ENCODE measurements at places on chromosomes 16 and 17.

- DNase-seq = no peak
These were observed 6.2 kb upstream of the WFIKKN1 start for GRCh38 chr16:624526-625070.

- DNase-seq = no peak
These were observed 120.8 kb downstream of the MSI2 start for GRCh38 chr17:57377094-57377493.

GRCh38 chr17:9676084-9676483 lies 30.8 kb downstream of the USP43 start:
- DNase-seq = no peak

DNA sequence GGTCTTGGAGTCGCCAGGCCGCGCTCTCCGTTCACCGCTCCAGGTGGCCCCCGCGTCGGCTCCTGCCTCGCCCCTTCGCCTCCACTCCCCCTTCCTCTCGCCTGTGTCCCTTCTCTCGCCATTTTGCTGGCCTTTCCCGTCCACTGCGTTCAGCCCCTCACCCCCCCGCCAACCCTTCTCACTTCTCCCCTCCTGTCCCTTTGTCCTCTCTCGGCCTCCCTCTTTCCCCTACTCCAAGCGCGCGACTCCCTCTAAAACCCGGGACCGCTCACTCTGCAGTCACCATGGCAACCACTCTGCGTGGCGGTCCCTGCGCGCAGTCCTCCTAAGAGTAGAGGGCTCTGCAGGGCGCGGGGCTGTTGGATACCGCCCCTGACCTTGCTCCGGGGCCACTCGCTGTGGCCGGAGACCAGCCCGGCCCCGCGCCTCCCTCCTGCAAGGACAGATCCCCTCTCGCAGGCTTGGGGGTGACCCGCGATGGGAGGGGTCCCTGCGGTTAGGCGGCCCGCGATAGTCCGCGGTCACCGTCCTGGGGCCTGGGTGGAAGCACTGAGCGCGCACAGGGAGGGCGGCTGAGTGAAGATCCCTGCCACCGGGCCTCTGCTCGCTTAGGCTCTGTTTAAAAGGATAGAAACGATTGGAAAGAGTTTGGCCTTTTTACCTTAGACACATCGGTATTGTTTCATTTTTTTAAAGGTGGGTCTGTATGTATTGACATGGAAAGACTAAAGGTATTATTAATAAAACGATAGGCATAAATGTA lies 454 bp downstream of the CCDC40 start:
- peak; percentile 59 for DNase-seq

DNA sequence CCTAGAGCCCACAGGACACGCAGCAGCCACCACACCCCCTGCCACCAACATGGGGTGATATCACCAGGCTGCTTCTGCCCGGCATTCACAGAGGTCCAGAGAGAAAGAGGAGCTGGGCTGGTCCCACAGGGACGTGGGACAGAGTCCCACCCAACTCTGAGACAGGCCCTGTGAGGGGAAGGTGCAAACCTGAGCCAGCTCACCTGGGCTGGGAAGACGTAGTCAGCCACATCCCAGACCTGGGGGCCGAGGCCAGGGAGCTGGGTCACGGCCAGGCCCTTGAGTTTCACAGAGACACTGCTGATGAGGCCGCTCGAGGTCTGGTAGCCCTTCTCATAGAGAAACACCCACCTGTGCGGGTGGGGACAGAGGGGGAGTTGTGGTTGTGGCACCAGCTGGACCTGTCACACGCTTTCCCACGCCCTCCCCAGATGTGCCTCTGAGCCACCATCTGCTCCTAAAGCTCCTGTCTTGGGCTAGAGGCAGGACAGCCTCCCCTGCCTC lies 11.2 kb downstream of the P2RX1 start:
- DNase-seq = no peak

GRCh38 chr17:32777436-32777835 lies 99.5 kb downstream of the MYO1D start:
- DNase-seq = no peak

DNA sequence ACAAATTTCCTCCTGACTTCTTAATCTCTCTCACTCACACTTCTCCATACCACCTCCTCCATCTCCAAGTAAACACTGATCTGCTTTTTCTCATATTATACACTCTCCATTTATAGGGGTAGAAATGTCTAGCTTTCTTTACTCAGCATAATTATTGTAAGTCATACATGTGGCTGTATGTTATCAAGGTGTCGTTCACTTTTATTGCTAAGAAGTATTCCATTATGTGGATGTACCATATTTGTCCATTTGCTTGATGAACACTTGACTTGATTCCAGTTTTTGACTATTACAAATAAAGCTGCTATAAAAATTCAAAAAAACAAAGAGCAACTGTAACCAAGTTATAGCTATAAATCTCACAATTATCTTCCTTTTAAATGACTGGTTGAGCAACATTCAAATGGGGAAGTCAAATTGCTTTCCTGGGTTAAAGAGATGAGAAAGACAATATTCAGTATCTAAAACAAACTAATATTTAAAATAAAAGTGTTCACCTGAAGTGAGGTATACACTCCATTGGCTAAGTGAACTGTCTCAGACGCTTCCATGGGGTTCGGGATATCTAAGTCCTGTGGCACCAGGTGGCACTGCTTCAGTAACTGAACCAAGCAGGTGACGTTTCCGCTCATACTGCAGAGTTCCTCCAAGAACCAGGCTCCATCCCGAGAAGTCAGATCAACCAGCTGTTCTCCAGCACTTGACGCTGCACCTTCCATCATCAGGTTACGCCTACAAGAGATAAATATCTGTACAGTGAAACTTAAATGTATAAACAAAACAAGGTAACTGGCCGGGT lies 32.6 kb upstream of the ARL6IP1 start:
- no peak for DNase-seq

GRCh38 chr16:57925310-57925709 lies 45.6 kb downstream of the CNGB1 start:
- DNase-seq = no peak

GRCh38 chr17:21095735-21096134 lies 31.0 kb upstream of the DHRS7B start:
- no peak for DNase-seq

DNA sequence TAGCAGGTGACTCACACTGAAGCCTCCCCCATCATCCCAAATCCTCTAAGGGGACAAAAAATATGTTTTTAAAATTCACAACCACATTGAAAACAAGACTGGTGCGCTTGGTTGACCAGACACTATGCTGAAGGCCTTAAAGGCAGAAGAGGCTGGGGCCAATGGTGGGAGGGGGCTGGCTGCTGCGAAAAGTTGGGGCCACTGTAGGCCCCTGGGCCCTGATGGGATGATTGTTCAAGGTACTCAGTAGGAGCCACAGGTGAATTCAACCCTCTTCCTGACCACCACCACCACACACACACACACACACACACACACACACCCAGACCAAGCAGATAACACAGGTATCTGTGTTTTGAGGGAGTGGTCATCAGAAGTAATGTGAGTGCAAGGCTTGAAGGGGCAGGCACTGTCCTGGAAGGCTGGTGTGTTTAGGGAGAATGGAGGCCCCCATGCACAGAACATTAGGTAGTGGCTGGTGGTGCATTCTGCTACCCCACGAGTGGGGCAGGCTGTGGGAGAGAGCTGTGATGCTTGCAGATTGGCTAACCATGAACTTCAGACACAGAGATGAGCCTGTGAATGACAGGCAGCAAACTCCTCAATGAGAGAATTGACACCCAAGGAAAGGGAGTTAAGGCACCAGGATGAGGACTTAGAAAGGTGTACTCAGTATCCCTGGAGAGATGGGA lies 55.0 kb downstream of the NT5M start:
- no peak for DNase-seq

DNA sequence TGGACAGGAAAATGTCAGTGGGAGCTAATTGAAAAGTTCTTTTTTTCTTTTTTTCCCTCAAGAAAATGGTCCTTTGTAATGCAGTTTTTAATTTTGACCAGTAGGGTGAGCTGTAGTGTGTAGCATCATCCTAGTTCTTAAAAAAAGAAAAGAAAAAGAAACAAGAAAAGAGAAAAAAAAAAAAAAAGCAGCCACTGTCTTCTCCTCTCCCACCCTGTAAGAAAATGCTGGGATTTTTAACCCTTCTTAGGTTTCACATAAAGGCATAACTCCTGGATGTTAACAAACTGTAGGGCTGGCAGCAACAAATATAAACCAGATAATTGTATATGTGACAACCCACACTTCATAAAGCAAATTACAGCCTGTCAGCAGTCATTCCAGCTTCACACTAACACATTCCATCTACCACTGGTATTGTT lies 78.1 kb downstream of the SKAP1 start:
- no peak for DNase-seq

- no peak for DNase-seq
These were observed 66.0 kb downstream of the SNX20 start for GRCh38 chr16:50614955-50615724.

GRCh38 chr17:31480067-31480466 lies 88.6 kb downstream of the RAB11FIP4 start:
- no peak for DNase-seq

DNA sequence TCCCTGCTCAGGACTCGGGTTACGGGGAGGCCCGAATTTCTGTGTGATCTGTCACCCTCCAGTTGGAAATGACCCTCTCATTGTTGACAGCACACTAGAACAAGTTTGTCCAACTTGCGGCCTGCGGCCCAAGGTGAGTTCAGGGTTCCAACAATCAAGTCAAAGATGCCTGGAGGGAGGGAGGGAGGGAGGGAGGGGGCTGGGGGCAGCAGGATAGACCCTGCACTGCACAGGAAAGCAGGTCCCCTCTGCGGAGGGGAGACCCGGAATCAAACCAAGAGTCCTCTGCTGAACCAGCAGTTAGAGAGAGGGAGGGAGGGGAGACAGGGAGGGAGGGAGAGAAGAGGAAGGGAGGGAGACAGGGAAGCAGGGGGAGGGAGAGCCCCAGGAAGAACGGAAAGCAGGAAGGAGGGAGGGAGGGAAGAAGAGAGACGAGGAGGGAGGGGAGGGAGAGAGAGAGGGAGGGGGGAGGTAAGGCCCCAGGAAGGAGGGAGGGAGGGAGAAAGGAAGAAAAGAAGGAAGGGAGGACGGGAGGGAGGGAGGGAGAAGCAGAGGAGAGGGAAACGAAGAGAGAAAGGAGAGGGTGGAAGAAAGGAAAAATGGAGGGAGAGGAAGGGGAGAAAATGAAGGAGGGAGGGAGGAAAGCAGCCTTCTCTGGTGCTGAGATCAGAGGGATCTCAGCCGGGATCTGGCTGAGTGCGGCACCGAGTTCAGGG lies 96.7 kb upstream of the CDH5 start:
- peak; percentile 19 for DNase-seq

DNA sequence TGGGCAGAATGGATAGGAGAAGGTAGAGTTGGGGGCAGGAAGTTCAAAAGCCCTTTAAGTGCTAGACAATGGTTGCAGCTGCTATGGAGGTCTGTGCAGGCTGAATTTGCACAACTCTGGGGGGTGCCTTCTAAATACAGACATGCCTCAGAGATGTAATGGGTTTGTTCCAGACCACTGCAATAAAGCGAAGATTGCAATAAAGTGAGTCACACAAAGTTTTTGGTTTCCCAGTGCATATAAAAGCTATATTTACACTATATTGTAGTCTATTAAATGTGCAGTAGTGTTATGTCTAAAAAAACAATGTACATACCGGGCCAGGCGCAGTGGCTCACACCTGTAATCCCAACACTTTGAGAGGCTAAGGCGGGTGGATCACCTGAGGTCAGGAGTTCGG lies 60.5 kb upstream of the MYOCD start:
- DNase-seq = no peak

- DNase-seq = no peak
These were observed 14.8 kb downstream of the RFWD3 start for GRCh38 chr16:74651841-74652240.

DNA sequence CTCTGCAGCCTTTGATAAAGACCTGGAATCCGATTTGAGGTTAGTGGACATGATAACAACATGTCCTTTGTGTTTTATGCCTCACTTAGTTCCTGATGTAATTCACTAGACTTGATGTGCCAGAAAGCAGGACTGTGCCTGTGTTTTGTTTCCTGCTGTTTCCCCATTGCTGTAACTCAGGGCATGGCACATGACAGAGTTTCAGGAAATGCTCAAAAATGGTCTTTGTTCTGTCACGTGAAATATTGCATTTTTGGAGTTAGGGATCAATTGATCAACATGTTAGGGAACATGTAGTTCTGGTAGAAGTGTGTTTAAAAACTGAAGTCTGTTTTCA lies 32.8 kb downstream of the DHX38 start:
- no peak for DNase-seq

DNA sequence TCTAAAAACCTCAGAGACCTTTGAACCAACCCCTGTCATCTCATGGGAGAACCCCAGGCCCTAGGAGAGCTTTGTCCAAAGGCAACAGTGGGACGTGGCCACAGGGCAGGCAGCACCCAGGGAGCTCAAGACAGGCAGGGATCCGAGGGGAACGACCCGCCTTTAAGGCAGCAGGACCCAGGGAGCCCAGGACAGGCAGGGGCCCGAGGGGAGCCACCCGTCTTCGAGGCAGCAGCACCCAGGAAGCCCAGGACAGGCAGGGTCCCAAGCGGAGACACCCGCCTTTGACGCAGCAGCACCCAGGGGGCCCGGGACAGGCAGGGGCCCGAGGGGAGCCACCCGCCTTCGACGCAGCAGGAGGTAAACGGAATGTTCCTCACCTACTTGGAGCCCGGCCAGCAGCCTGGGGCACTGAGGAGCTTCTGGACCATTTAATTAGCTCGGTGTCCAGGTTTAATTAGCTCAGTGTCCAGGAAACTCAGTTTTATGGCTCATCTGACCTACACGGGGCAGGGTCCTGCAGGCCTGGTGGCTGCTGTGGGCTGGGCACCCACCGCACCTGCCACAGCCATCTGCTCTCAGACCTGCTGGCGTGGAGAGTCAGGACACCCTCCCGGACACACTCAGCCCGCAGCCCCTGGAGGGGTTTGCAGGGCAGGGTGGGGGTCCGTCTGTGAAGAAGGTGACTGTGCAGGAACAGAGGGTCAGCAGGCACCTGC lies 24.4 kb downstream of the PIEZO1 start:
- no peak for DNase-seq

- DNase-seq = no peak
These were observed 28.9 kb downstream of the TNRC6A start for GRCh38 chr16:24758373-24758772.

GRCh38 chr17:20992987-20993862 lies 49.6 kb downstream of the USP22 start:
- DNase-seq = peak; percentile 86

GRCh38 chr16:27355610-27356009 lies 41.8 kb downstream of the IL4R start:
- DNase-seq = no peak

DNA sequence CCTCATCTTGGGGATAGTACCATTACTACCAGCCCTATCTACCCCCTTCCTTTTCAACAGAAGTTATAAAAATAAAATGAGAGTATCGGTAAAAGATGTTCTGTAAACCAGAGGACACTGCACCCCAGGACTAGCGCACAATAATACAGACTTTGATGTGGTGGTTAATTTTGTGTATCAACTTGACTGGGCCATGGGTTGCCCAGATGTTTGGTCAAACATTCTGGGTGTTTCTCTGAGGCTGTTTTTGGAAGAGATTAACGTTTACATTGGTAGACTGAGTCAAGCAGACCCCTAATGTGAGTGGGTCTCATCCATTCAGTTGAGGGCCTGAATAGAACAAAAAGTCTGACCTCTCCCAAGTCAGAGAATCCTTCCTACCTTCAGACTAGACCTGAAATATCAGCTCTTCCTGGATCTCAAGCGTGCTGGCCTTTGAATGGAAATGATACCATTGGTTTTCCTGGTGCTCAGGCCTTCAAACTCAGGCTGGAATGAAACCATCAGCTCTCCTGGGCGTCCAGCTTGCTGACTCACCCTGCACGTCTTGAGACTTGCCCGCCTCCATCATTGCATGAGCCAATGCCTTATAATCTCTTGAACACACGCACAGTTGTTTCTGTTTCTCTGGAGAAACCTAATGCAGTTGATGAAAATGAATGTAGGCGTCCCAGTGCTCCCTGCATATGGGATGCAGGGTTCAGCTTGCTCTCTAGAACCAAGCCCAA lies 10.1 kb downstream of the MRM1 start:
- DNase-seq = no peak

All from mesothelial cell of epicardium (in vitro differentiated cells).